ENCODE measurements at places on chromosomes 11 and 22.

GRCh38 chr11:77167791-77168190 is 39.7 kb downstream of the MYO7A start:
- no peak for DNase-seq

- DNase-seq, result no peak
Observed at GRCh38 chr11:2318707-2319106, 16.9 kb downstream of the TSPAN32 start.

- no peak for DNase-seq
Observed at GRCh38 chr22:20490941-20491307, 4.7 kb downstream of the KLHL22 start.

GRCh38 chr22:28581016-28581415 is 98.6 kb downstream of the TTC28 start:
- DNase-seq, result no peak

DNA sequence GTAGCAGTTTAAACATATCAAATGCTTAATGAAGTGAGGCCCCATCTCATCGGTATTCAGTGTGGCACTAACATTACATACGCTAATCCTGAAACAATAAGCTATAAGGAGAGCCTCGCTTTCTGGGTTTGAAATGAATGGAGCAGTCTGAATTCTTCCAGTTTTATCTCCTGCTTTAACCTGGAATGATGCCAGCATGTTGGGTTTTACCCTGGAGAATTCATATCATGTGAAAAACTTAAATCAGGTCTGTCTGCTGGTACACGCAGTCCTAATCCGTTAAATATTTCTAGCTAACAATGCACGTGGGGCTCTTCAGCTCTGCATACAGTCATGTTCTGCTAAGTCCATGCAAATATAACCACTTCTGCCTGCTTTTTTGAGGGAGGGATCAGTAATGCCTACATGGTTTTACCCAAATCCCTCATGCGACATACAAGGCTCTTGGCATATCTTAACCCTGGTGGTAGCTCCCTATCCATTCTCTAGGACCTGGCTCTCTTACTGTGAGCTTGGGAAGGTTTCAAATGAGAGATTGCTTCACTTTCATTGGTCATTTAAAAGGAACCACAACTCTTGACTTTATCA is 92.7 kb downstream of the COMMD9 start:
- peak; percentile 57 for DNase-seq

GRCh38 chr11:36628765-36629244 is 30.8 kb upstream of the RAG2 start:
- DNase-seq, result no peak

All from adipocyte (in vitro differentiated cells).